Pancreas (tissue), 10 donors: ENCODE measurements at places on chromosomes 7 and 10.

- no peak for DNase-seq
Observed at GRCh38 chr7:4749363-4749762, 26.1 kb upstream of the AP5Z1 start.

DNA sequence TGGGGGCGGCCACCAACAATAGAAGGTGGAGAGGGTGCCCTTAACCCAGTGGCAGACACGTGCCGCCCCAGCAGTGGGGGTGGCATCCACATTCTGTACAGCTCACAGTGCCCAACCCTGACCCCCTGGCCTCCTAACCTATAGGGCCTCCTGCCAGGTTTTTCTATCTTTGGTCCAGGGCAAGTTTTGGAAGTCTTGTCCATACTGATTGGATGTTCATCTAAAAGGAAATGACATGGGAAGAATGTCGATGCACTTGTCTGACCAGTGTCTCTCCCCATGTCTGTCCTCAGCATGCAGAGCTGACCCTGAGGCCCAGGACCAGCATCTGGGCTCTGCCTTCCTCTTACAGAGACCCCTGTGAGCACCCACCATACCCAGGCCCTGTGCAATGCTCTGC is 32.3 kb upstream of the ANTXRL start:
- DNase-seq, result no peak

GRCh38 chr7:50690541-50691011 is 92.1 kb downstream of the GRB10 start:
- DNase-seq, result no peak

DNA sequence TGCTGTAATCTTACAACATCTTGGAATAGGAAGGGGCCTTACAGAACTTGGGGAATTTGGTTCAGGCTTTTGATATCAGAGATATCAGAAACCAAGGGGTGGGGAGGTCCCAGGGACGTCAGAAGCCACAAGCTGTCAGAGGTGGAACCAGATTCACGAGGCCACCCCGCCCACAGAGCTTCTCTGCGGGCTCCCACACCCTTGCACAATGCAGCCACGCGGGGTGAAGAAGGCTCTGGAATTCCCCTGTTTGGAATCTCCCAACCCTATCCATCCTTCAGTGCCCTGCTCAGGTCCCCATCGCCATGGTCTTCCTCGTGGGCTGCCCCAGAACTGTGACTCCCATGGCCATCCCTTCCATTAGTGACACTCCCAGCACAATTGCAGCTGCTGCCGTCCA is 247.1 kb upstream of the SHH start:
- no peak for DNase-seq

- no peak for DNase-seq
Observed at GRCh38 chr10:7243873-7244272, 167.0 kb downstream of the SFMBT2 start.

- DNase-seq, result no peak
Observed at GRCh38 chr10:100746784-100747455, 1.5 kb downstream of the PAX2 start.

- DNase-seq, result no peak
Observed at GRCh38 chr7:92797693-92798092, 38.7 kb downstream of the CDK6 start.

DNA sequence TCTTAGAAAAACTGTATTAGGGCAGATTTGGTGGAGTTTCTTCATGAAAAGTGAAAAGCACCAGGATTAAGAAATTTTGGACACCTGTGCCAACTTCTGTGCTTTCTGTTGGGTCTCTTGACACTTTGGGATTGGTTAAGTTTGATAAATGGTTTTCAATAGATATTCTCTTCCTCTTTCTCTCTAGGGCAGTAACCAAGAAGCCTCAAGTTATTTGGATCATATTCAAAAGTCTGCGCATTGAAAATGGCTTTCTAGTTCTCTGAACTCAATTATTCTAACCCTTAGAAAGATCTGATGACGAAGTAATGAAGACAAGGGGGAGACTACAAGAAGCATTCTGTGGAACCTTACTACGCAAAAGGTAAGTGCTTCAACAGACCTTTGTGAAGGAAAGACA is 144.0 kb upstream of the CCDC6 start:
- no peak for DNase-seq

DNA sequence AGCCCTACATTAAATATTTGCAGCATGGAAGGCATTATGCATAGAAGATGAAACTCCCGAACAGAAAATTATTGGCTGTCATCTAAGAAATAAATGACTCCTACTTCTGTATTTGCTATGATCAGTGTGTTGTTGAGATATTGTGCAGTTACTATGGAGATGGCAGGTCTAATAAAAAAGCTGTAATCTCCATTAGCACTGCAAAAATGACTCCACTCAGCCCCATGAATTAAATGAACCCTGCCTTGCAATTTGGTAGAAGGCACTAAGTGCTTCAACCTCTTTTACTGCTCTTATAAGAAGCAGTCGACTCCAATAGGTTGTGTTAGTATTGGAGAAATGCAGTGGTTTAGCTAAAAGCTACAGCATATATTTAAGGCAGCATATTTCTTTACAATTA is 290.0 kb upstream of the PHYHIPL start:
- no peak for DNase-seq

DNA sequence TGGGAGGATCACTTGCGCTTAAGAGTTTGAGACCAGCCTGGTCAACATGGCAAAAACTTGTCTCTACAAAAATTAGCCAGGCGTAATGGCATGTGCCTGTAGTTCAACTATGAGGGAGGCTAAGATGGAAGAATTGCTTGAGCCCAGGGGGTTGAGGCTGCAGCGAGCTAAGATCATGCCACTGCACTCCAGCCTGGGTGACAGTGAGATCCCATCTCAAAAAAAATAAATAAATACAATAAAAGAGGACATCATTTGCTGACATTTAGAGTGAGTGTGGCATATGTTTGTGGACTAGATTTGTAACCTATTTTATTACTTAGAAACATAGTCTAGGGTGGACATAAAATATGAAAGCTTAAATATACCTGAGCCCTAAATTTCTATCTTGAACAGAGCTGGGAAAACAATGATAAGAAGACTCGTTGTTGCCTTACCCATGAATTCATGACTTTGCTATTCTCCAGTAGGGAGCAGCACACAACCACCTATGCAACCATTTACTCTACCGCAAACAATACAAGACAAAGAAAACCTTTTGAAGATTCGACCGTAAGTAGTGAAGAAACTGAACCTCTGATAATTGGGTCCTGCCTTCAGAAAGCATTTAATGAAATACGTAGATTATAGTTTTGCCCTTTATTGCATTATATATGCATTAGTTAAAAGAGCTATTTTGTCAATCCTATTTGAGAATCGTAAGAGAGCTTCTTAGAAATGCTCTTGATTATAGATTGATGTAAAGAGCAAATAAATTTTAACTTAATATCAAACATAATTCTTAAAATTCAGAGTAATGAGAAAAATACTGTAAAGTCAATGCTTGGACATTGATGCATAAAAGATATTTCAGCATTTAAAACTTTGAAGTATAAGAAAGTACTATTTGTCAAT is 83.5 kb downstream of the GNAT3 start:
- no peak for DNase-seq

GRCh38 chr7:37419496-37419895 is 29.2 kb downstream of the ELMO1 start:
- no peak for DNase-seq

- DNase-seq, result no peak
Observed at GRCh38 chr7:73703757-73704639, 15.5 kb downstream of the STX1A start.

GRCh38 chr7:939843-940242 is 14.6 kb downstream of the ADAP1 start:
- DNase-seq, result peak; percentile 6

DNA sequence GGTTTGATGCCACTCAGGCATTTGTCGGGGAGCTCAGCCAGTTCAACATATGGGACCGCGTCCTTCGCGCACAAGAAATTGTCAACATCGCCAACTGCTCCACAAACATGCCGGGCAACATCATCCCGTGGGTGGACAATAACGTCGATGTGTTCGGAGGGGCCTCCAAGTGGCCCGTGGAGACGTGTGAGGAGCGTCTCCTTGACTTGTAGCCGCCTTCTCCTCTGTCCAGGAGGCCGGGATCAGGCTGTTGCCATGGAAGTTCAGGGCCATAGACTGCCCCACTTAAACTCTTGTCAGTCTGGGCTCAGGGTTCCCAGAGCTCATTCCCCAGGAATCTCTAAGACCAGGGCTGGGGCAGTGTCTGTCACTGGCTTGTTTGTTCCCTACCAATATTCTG is 11.3 kb downstream of the NPTX2 start:
- DNase-seq, result no peak

DNA sequence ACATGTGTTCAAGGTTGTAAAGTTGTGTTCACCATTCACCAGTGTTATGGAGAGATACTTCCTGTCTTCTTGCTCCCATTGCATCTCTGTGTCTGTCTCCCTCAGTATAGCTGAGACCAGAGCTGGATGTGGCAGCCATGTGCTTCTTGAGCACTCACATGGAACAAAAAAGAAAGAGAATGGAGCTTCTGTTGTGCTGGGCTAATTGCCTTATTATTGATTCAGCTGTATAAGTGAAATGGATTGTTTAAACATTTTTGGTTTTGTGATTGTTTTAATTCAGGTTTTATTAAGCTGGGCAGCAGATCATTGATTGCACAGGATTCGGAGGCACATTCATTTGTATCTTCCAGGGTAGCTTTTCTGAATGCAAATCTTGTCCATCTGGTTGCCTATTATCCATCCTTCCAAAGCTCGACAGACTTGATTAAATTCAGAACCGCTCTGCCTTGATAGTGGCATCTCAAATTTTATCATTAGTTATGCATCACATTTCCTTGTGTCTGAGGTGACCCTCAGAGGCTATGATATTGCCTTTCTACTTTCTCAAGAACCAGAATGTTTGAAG is 119.9 kb downstream of the CCNY start:
- no peak for DNase-seq

DNA sequence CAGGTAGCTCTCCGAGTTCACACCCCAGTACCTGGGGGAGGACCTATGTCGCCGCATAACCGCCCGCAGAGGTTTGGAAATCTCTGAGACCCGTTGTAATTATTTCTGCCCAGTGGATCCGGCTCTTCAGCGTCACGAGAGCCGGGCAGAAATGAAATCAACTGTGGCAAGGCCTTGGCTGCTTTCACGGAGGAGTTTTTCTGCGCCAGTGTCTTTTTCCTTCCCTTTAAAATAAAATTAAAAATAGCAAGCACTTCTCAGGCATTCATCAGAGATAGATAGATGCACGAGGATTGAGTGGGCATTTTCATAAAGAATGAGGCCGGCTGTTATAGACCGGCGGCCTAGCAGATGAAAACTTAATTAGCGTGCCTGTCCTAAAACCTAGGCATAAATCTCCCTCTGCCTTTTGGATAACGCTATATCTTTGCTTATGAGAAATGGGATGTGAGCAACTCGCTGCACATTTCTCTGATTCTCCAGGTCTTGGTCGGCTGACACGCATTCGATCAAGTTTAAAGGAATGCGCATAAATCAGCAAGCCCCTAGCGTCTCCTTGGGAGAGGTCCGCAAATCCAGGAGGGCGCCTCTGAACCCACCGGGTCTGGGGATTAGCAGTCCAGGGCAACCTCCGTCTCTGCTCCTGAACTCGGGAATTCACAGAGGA is 6.4 kb downstream of the HOXA13 start:
- no peak for DNase-seq

DNA sequence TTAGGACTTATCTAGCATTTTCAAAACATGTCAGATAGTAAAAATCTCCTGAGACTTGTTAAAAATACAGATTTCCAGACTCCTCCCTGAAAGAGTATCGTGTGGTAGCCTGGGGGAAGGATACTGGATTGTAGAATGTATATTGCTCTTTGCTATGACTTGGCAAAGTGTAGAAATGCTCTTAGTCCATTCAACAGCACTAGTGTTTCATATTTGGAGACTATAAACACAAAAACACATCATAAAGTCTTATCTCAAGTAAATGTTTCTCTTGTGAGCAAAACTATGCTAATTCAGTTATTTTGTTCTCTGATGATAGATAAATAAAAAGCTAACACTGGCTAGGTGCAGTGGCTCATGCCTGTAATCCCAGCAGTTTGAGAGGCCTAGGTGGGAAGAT is 137.5 kb upstream of the PRPS1L1 start:
- no peak for DNase-seq

- no peak for DNase-seq
Observed at GRCh38 chr7:30791114-30791513, 19.9 kb downstream of the MINDY4 start.

DNA sequence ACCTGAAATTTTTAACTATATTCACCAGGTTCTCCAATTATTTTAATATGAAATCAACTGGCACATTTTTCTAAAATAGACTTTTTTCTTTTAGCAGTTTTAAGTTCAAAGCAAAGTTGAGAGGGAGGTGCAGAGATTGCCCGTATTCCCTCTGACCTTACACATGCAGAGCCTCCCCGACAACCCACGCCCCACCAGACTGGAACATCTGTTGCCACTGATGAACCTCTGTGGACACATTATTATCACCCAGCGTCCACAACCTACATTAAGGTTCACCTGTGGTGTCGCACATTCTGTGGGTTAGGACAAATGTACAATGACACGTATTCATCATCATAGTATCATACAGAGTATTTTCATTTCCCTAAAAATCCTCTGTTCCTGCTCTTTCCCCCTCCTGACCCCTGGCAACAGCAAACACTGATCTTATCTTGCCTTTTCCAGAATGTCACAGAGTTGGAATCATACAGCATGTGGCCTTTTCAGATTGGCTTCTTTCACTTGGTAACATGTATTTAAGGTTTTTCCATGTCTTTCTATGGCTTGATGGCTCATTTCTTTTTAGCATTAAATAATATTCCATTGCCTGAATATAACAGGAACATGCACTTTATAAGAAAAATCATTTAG is 37.1 kb downstream of the COBL start:
- DNase-seq, result no peak

DNA sequence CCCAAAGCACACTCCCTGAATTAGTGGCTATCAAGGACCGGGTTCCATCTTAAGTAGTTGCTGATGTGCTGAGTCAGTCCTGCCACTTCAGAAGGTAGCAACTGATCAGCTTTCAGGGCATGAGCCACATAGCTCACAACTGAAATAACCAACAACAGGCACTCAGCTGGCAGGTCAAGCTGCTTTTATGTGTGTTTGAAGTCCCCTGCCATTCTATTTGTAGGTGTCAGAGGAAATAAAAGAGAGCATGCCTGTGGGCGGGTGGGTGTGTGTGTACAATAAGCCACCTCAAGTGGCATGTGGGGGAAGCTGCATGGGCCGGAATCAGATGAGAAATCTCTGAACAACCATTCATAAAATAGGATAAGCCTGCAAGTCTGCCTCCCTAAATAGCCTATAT is 114.3 kb upstream of the YAE1 start:
- DNase-seq, result no peak

DNA sequence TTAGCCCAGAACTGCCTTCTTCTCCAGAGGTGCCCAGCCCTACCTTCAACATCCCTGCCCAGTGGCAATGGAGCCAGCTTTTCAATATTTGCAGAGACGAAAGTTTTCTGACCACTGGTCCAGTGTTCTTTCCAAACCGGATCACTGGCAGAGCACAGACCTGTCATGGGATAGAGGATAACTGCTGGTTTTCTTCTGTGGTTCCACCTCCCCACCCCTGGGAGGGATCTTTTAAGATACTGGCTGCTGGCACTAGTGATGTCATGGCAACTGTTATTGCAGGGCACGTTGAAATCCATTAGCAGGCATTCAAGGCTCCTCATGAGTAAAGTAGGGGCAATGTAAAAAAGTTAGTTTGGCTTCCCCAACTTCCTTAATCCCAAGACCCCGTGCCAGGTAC is 387.1 kb downstream of the LRMDA start:
- DNase-seq, result no peak
